ENCODE measurements at places on chromosomes 5 and 9.
A peak's percentile ranks its signal among the peaks of the same experiment; 100 is the strongest.

DNA sequence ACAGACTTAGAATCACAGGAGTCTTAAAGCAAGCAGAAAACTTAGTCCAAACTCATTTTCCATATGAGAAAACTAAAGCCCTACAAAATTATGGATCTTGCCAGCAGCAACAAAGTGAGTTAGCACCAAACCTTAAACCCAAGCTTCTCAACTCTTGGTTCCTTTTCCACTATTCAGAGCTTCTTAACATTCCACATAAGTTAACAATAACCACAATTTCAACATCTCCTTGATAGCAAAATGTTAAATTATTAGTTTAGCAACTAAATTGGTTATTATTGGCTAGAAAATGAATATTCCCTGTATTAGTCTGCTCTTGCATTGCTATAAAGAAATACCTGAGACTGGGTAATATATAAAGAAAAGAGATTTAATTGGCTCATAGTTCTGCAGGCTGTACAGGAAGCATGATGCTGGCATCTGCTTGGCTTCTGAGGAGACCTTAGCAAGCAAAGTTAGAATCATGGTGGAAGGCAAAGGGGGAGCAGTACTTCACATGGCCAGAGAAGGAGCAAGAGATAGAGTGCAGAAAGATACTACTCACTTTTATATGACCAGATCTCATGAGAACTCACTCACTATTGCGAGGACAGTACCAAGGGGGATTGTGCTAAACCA lies 26.2 kb upstream of the ARSB start:
- DNase-seq, result no peak

DNA sequence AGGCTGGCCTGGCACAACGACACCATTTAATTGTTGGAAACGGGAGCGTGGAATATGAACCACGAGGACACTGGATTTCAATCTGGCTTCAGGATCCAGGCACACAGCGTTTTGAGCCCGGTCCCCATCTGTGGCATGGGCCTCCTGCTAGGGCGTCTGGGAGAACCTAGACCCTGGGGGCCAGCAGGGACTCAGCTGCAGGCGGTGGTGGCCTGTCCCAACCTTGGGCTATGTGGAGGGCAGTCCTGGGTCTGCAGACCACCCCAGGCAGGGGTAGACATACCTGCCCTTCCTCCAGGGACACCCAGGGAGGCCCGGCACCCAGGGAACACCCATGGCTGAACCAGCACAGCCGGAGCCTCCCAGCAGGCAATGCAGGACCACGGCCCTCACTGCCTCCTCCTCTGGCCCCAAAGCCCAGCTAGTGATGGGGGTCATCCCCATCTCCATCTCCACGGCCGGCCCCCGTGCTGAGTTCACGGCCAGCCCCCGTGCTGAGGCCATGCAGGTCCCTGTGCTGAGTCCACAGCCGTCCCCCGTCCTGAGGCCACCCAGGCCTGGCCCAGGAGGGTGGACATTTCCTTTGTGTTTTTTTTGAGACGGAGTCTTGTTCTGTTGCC lies 18.5 kb upstream of the UBAC1 start:
- DNase-seq, result no peak

GRCh38 chr9:135262248-135262647 lies 174.8 kb downstream of the OLFM1 start:
- DNase-seq, result no peak

GRCh38 chr5:141175933-141176332 lies 1.7 kb upstream of the PCDHB8 start:
- DNase-seq, result no peak

GRCh38 chr9:122819326-122819725 lies 9.1 kb downstream of the PDCL start:
- no peak for DNase-seq

DNA sequence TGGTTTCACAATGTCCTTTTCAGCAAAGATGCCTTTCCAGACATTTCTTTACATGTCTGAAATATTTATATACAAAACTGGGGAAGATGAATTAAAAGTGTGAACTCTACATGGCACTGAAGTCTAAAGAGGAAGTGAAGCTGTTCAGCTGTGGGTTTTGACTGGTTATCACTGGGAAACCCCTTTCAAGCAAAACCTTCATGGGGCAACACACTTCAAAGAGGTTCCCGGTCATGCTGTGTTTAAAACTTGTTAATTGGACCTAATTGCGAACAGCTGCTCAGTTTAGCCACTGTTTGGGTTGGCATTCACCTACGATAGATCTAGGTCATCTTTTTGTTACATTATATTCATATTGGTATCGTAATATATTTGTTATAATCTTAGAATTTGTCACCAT lies 20.0 kb upstream of the GDNF start:
- DNase-seq, result no peak

- peak; percentile 26 for DNase-seq
Observed at GRCh38 chr5:1341863-1342262, 3.0 kb downstream of the CLPTM1L start.

- DNase-seq, result no peak
Observed at GRCh38 chr5:82150559-82150958, 127.6 kb downstream of the RPS23 start.

DNA sequence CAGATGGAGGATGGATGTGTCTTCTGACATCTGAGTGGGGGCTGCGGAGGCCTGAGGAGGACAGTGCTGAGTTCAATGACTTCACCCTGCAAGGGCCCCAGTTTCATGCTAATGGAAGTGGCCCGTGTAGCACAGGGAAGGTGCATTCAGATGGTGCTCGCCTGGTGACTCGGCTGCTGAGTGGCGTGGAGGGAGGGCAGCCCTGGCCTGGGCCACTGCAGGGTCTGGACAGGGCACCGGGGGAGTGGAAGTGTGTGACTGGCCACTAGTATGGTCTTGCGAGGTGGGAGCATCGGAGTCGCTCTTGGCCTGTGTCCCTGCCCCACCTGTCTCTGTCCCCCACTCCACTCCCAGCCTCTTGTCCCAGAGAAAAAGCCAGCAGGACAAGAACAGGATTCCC lies 1.7 kb upstream of the SLC9A3 start:
- DNase-seq, result peak; percentile 34

DNA sequence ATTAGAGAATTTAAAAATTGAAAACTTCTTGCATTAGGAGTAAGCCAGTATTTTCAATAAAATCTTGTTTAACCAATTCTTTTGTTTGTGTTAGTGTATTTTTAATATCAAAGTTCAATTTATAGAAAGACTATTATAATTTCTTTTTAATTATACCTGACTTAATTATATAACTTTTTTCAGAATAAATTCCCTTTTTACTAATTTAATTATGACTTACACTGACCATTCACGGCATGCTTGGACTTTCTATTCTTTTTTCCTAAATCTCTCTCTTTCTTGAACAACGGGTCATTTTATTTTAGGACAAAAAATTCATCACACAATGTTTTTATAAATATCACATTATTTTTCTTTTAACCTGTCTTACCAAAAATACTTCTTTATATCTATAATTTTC lies 555.3 kb upstream of the PTGER4 start:
- DNase-seq, result no peak

- DNase-seq, result no peak
Observed at GRCh38 chr5:67032921-67033664, 163.5 kb downstream of the CD180 start.

- DNase-seq, result no peak
Observed at GRCh38 chr5:164370841-164371240, 865.4 kb downstream of the MAT2B start.

DNA sequence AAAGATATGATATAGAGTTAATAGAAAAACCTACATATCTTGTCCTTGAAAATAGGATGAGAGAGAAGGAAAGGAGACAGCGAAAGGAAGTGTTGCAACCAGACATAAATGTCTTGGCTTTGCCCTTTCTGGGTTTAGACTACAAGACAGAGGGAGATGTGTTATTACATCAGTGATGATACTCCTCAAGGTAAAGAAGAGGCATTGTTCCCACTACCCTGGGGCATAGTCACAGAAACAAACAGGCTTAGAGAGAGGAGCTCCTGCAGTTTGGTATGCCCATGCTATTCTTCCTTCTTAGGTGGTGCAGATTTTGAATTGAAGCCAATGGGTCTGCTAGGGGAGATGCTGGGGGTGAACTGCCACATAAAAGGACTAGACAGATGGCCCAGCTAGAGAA lies 166.8 kb upstream of the RFX3 start:
- no peak for DNase-seq

GRCh38 chr5:138226910-138227309 lies 13.8 kb upstream of the CDC23 start:
- no peak for DNase-seq

GRCh38 chr9:69718218-69718617 lies 41.6 kb downstream of the PTAR1 start:
- no peak for DNase-seq

DNA sequence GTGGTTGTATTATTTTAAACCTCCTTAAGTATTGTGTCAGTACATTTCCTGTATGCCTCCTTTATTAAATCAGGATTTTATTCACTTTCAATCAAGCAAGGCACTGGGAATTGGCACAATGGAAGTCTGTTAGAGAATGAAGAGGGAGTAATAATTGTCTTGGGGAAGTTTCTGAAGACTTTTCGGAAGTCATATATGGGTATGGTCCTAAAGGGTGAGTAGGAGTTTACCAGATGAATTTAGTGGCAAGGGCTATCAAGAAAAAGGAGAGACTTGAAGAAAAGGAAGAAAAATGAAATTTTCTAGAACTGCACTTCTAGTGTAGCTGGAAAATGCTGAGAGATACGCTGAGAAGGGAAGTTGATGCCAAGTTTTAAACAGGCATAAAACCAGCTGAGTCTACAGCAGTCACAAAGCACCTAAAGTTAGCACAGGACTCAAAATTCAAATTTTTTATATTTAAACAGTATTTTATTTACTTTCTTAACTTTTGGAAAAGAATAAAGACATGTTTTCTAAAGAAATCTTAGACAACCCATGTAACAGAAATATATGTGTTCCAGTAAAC lies 184.9 kb downstream of the SMC2 start:
- DNase-seq, result no peak

DNA sequence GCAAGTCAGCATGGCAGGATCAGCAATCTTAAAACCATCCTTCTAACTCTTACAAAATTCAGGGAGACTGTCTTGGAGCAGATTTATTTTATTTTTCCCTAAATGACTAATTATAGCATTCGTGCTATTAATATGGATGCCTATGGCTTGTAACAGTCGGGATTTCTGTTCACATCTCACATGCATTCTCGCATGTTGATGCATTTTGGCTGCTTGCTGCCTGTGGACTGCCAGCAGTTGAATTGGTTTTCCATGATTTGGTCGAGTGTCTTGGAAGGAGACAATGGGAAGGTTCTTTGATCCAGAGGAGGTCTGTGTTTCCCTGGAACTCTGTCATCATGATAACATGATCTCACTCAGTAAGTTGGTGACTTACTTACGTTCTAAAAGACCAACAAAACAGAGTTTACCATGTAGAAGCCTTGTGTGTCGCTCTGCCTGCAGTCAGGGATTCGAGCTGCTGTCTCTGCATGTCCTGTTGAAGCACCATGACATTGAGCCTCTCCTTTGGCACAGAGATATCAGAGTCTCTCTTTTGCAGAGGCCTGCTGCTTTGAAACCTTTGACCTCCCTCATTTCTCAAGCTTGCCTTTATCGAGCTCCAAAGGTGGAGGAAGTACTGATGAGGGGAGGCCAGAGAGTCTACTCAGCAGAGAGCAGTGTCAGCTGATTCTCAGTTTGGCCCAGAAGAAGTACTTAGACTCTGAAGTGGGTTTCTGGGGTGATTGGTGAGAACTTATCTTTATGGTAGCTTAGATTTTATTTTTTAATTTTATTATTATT lies 82.4 kb downstream of the ARHGAP26 start:
- DNase-seq, result no peak

GRCh38 chr5:170538696-170539586 lies 35.1 kb downstream of the KCNIP1 start:
- no peak for DNase-seq

- DNase-seq, result no peak
Observed at GRCh38 chr5:139678751-139679750, 30.9 kb downstream of the CXXC5 start.

Data from aorta (tissue), 5 donors.